ENCODE measurements at places on chromosomes 12 and 14. TPM values are rescaled to one million over a fixed set of nuclear protein-coding genes. Genes with fewer than 3 reads are reported as not detected.

The SIX4 gene
- total RNA-seq, result 16.5 TPM

The SCNN1A gene
- total RNA-seq, result 0.85 TPM

The ZC2HC1C gene
- 0.85 TPM for total RNA-seq

The FOXN4 gene
- not detected for total RNA-seq

The CMA1 gene
- not detected for total RNA-seq

The KRT77 gene
- total RNA-seq, result not detected

The SLC35F4 gene
- not detected for total RNA-seq

The GSKIP gene
- 21.9 TPM for total RNA-seq

The CARMIL3 gene
- total RNA-seq, result under 0.01 TPM

The HPD gene
- total RNA-seq, result not detected

The NYNRIN gene
- total RNA-seq, result 28.4 TPM

Data from hair follicle dermal papilla cell (primary cell).